ENCODE measurements at places on chromosomes 3 and 15. TPM values are rescaled to one million over a fixed set of nuclear protein-coding genes. Genes with fewer than 3 reads are reported as not detected.

DNA sequence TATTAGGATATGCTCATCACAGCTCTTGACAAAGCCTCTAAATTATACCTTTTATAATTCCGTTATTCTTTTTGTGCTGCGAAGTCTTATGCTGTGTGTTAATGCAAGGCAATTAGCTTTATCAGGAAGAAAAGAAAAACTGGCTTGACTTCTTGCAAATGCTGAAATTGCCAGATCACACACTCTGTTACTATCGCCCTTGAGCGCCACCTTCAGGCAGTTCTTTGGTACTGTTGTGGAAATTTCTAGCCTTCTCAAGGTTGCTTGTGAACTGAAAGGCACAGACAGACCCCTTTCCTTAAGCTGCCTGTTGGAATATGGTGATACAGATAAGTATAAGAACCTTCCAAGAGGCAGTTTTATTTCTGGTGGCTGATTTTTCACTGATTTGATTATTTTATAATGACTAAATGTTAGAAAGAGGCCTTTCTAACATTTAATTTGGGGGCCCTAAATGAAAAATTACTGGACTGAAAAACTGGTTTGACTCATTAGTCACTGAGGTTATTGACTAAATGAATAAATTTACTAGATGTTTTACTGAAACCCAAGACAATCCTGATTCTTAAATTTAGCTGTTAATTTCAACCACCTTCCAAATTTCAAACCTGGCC, 126.2 kb upstream of the RASGRP1 start:
- H3K27ac ChIP-seq: peak overlapping the region; percentile 96
- H3K27me3 ChIP-seq: no peaks in the 10 kb centered on the region
- H3K4me1 ChIP-seq: peaks cover 74% of the 10 kb centered on the region
- H3K4me3 ChIP-seq: peak overlapping the region; percentile 59
- DNase-seq: peak; percentile 80

DNA sequence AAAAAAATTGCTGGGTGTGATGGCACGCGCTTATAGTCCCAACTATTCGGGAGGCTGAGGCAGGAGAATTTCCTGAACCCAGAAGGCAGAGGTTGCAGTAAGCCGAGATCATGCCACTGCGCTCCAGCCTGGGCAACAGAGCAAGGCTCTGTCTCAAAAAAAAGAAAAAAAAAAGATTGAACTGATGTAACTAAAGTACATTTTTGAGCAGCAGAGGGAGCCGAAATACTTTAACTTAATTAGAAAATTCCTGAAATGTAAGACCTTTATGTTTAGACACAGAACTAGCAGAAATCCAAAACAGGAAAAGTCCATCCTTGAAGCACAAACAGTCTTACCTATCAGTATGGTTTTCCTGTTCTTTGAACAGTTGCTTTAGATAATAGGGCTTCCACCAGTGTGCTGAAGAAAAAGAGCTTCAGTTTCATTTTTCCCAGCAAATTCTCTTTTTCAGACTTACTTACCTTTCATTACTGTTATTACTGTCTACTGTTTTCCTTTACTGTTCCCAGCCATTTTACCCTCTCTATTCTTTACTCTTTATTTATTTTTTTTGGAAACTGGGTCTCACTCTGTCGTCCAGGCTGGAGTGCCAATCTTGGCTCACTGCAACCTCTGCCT, 33.4 kb upstream of the ZNF609 start:
- no peak for DNase-seq
- no peak overlapping the region for H3K4me3 ChIP-seq
- H3K36me3 ChIP-seq: peaks cover 12% of the 10 kb centered on the region
- peak overlapping the region; percentile 0 for H3K27ac ChIP-seq

Gene THOC7
- 65.7 TPM for total RNA-seq

Gene KBTBD13
- total RNA-seq: not detected

GRCh38 chr15:80403712-80404056, 498 bp upstream of the ARNT2 start:
- no peak overlapping the region for H3K27ac ChIP-seq
- no peak for DNase-seq
- peaks cover 65% of the 10 kb centered on the region for H3K27me3 ChIP-seq
- H3K4me3 ChIP-seq: no peak overlapping the region

- no peak overlapping the region for H3K4me3 ChIP-seq
- H3K4me1 ChIP-seq: no peaks in the 10 kb centered on the region
- no peaks in the 10 kb centered on the region for H3K27me3 ChIP-seq
Observed at GRCh38 chr3:32510075-32510724, 7.5 kb upstream of the CMTM6 start.
